ENCODE measurements at places on chromosomes 6 and 20. TPM values are rescaled to one million over a fixed set of nuclear protein-coding genes. Genes with fewer than 3 reads are reported as not detected.

GATA5 gene
- total RNA-seq: 0.75 TPM

APCDD1L gene
- 0.07 TPM for total RNA-seq

SDCBP2 gene
- total RNA-seq: 2.1 TPM

CARMIL1 gene
- 7.5 TPM for total RNA-seq
